ENCODE measurements at places on chromosomes 13 and 19.

DNA sequence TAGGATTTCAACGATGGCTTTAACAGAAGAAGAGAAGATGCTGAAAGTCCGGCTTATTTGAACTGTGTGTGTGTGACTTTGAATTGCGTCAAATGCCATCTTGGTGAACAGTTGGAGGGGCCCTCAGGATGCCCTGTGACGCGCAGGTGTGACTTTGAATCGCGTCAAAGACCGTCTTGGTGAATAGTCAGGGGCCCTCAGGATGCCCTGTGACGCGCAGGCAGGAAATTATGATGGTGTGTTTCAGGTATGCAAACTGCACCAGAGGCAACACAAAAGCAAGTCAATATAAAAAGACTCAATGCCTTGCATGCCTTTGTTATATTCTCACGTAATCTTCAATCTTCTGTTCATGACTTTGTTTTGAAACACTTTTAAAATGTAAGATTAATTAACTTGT is 29.2 kb downstream of the ATP11A start:
- DNase-seq = no peak

DNA sequence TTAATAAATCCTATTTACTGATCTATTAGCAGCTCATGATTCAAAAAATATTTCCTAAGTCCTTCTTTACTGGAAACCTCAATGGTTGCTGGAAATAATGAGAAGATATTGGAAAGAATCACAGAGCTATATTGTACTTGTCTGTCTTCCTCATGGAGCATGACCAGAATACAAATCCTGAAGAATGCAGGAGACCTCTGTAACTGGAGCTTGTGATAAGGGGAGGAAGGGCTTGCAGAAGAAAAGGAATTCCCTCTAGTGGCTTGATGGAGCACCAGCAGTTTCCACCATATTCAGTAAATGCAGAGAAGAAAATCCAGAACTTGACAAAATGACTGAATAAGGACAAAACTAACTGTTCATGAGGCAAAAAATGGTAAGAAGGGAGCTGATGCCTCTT is 1333.1 kb downstream of the EFNB2 start:
- no peak for DNase-seq

DNA sequence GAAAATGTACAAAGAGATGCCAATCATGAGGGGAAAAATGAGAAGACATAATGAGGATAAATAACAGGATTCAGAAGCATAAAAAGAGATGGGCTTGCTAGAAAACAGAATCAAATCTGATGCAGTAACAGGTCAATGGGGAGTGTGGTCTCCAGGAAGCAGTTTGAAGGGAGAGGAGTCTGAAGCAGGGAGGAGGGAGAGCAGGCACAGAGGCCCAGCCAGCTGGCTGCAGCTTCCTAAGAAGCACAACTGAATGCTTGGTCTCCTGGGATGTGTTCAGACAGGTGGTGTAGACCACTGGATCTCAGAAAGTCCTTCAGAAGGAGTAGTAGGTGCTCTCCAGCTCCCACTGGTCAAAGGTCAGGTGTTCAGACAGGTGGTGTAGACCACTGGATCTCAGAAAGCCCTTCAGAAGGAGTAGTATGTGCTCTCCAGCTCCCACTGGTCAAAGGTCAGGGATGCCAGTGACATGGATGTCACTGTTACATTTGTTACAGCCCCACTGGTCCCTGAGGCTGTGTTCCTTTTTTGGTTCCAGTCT is 68.3 kb upstream of the UBAC2 start:
- no peak for DNase-seq

DNA sequence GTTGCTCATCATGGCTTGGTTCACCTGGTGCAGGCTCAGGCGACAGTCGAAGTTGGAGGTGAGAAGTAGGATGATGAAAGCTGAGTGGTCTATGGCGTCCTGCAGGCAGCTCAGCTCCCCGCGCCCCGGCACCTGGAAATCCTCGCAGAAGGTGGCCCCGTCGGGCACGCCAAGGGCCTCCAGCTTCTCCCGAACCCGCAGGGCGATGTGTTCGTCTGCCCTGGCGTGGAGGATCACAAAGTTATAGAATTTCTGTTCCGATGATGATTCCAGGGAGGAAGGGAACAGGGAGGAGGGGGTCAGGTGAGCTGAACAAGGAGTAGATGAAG is 14.6 kb downstream of the TICAM1 start:
- no peak for DNase-seq

- no peak for DNase-seq
These were observed 514 bp downstream of the PRKACA start for GRCh38 chr19:14116918-14117578.

- no peak for DNase-seq
These were observed 1271.1 kb upstream of the PRR20A start for GRCh38 chr13:55869648-55870047.

DNA sequence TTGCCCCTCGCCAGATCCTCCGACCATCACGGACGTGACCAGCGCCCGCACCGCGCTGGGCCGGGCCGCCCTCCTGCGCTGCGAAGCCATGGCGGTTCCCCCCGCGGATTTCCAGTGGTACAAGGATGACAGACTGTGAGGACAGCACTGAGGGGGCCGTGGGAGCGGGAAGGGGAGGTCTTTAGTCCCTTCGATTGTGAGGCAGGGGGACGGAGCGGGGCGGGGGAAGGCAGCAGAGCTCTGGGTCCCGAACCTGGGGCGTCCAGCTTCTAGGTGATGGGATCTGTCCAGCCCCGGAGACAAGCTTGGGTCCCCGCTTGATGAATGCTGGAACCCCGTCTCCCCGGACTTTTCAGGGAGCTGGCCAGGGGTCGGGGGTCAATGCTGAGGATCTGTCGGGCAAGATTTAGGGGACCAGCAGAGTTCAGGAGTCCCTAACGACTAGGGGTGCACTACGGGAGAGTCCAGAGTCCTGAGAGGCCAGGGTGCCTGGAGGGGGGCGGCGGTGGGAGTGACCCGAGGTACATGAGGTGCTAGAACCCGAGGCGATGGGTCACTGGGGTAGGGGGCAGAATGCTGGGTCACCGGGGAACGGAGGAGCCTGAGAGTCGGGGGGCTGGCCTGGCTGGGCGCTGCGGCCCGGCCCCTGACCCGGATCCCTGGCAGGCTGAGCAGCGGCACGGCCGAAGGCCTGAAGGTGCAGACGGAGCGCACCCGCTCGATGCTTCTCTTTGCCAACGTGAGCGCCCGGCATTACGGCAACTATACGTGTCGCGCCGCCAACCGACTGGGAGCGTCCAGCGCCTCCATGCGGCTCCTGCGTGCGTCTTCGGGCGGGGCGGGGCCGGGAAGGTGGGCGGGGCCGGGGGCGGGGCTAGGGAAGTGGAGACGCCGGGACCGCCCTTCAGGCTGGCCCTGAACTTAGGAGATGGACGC is 14.6 kb downstream of the VSIG10L start:
- no peak for DNase-seq

DNA sequence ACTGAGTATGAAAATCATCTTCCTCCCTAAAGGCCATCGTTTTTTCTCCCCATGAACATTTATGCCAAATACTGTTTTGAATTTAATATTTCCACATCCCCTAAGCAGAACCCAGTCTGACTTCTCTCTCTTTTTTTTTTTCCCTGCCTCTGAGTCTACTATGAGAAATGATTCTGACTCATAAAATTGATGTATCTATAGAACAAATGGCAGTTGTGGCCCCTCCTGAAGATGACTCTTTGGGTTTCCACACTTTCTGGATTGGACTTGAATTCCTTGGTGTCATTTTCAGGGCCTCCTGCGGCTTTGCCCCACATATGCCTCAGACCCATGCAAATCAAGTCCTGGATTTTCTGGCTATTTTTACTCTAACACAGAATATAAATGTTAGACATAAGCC is 22.7 kb upstream of the NAXD start:
- no peak for DNase-seq

DNA sequence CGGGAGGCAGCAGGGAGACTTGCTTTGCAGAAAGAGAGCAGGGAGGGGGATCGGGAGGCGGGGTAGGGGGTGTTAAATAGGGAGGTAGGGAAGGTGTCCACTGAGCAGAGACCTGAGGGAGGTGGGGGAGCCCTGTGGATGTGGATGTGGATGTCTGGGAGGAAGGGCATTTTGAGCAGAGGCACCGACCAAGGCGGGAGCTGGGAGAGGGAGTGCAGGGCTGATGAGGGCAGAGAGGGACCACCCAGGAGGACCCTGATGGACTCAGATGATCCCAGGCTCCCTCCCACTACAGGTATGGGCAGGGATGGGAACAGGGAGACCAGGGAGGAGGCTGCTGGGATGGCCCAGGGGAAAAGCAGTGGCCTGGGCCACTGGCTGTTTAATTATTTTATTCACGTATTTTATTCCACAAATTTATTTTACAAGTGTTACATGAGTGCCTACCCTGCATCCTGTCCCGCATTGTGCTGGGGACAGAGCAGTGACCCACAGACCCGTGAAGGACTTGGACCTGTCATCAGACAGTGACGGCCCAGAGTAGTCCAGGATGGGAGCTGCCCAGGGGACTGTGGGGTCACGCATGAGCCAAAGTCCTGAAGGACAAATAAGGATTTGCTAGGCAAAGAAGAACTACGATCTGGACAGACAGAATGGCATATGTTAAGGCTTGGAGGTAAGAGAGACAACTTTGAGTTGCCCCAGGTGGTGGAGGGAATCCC is 5.3 kb downstream of the GRAMD1A start:
- no peak for DNase-seq

DNA sequence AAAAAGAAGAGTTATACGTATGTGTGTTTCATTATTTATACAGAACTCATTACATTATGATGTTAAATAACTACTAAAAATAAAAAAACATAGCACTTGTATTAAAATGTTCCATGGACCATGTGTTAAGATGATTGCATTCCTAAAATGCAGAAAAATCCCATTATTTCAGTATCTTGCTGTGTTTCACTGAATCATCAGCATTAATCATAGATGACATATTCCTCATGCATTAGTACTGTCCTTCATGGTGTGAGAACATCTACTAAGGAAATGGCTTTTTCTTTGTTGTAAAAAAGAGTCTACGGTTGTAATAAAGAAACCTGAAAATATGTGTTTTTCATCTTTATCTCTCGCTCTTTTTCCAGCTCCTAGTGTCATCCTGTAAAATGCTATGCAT is 416.5 kb downstream of the FGF14 start:
- no peak for DNase-seq

GRCh38 chr19:43848821-43849220 is 21.7 kb downstream of the ZNF283 start:
- DNase-seq = no peak
